ENCODE measurements at places on chromosomes 1 and 21. TPM values are rescaled to one million over a fixed set of nuclear protein-coding genes. Genes with fewer than 3 reads are reported as not detected.

PLPPR5 gene
- total RNA-seq: not detected

RPTN gene
- total RNA-seq: not detected

CLDN19 gene
- total RNA-seq: not detected

SHISAL2A gene
- not detected for total RNA-seq

COX20 gene
- total RNA-seq: 83.7 TPM

ZNF593OS gene
- not detected for total RNA-seq

HSPA6 gene
- total RNA-seq: 1.9 TPM

ZBTB8A gene
- 3.0 TPM for total RNA-seq

BGLAP gene
- 0.78 TPM for total RNA-seq

HMGCS2 gene
- 0.38 TPM for total RNA-seq

AADACL3 gene
- total RNA-seq: not detected

LCK gene
- total RNA-seq: 0.54 TPM

TRPM2 gene
- total RNA-seq: 1.2 TPM

PYHIN1 gene
- 0.19 TPM for total RNA-seq

PDPN gene
- total RNA-seq: 14.9 TPM

All from cardiac septum (tissue), 1 donor.